ENCODE measurements at places on chromosomes 5 and 9.

DNA sequence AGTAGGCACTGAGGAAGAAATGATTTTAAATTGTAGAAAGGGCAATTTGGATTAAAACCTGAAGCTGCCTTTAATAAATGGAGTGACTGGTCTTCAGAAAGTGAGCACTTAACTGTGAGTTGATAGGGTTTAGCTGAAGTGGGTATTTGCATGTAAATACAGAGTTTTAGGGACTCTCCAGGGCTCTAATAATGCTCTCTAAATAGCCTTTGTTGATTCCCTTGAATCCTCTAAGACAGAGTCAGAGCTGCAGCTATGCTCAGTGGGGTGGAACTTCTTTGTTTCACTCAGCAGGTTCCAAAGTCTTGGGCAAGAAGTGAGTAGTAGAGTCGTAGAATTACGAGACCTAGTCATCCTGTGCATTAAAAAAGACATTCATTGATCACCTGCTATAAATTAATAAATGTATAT, 21.4 kb downstream of the GLRA1 start:
- no peak for DNase-seq

DNA sequence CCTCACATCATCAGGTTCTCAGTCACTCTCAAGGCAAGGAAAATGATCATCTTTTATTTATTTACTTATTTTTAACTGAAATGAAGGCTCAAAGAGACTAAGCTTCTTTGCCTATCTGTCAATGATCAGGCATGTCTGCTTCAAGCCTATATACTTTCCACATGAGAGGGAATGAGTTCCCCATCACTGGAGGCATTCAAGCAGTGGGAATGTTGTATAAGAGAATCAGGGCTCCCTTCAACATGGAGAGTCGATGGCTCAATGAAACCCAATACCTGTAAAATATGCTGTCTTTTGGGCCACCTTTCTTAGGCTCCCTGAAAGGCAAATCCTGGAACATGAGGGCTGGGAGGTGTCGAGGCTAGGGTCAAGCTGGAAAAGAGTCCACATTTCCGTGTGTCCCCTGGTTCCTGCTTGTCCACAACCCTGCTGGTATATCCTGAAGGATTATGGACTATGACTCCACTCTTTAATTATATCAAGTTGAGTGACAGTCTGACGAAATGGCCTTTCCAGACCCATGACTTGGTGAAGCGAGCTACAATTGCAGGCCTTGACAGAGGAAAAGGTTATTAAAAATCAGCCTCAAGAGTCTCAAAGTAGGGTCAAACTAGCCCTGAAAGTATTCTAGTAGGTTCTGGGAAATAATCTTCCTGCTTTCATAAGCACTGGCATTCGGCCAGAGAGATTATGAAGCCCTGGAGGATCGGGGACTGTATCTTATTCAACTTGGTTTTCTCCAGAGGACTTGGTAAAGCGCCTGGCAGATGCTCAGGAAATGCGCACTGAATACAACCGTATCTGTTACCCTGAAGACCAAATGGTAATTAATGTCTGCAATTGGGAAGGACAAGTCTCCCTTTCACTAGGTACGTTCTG, 145.9 kb upstream of the TBC1D2 start:
- DNase-seq = no peak

- DNase-seq = no peak
Observed at GRCh38 chr5:59245198-59245597, 648.3 kb downstream of the PDE4D start.

DNA sequence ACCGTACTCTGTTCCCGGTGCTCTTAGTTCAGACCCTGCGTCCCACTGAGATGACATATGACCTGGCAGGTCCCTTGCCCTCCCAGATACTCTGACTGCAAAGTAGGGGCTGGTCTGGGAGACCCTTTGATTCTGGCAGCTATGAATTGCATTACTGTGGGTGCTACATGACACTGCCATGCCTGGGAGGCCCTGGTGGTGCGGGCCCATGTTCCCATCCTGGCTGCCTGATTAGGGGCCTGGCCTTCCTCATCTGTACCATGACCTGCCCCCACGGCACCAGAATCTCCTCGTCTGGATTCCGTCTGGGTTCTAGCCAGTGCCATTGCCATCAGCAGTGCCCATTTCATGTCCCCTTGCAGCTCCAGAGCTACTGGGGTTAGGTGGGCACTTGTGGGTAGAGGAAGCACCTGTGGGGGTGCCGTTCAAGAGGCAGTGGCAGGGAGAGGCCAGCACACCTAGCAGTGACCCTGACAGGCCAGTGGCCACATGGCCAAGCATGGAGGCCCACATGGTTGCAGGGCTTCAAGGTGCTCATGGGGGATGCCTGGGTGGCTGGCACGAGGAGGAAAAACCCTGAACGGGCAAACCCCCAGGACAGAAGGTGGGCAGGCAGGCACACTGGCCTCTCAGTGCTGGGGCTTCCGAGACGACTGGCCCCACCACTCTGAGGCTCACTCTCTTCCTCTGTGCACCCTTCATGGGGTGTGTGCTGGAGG, 69.7 kb downstream of the PHF2 start:
- peak; percentile 18 for DNase-seq

GRCh38 chr5:141623611-141624010, 4.8 kb upstream of the DIAPH1 start:
- no peak for DNase-seq

DNA sequence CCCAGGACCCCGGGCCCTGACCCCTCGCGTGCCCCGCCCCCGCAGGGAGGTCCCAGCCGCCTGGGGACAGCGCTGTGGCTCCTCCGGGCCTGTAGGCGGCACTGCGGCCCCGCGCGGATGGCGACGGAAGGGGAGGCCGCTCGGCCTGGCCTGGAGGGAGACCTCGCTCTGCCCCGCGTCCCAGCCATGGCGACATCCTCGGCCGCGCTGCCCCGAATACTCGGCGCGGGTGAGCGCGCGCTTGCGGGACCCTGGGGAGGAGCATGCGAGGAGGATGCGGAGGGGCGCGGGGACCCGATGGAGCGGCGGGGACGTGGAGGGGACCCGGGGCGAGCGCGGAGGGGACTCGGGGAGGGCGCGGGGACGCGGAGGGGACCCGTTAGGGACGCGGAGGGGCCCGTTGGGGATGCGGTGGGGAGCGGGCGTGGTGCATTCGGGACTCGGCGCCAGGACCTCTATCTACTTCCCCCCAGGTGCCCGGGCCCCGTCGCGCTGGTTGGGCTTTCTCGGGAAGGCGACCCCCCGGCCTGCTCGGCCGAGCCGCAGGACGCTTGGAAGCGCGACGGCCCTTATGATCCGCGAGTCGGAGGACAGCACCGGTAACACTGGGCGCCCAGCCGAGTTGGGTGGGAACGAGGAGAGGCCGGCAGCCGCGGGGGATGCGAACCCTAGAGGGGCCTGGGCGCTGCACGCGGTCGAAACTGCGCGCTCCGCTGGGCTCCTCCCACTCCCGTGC, at the start of gene MRPS2:
TSS of gene MRPS2 (plus strand) at position 158 of the 736 bp plus-strand sequence. CDS start at position 187, 29 bp downstream.
- DNase-seq = peak; percentile 88

DNA sequence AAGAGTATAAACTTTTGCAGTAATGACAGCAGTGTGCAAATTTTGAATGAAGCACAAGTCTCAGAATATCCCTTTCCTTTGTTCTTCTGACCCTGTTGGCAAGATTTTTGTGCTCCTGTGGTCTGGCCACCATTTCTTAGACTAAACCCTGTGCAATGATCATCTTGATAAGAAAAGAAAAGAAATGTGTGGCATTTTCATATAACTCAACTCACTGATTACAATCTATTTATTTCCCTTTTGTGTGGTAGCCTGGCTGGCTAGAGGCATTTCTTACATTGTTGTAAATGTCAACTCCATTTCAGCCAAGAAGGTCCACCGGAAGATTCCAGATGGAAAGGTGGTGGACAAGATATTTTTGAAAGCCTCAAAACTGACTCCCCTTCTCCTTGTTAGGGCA, 41.9 kb downstream of the ADCY2 start:
- no peak for DNase-seq

DNA sequence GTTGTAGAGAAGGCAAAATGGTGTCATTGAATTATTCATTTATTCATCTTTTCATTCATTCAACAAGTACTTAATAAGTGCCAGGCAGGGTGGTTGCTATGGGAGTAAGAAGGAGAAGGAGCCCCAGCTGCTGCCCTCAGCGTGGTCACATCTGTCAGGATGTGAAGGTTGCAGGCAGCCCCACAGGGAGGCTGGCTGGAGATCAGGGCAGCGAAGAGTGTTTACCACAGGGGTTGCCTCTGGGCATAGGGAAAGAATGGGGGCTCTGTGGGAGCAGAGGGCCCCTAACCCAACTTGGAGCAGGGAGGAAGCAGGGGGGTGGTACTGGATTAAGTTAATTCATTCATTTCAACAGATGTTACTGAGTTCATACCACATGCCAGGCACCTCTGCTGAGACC, 6.0 kb downstream of the PCDH12 start:
- DNase-seq = no peak

- DNase-seq = no peak
Observed at GRCh38 chr5:82346399-82347165, 68.4 kb upstream of the RPS23 start.

DNA sequence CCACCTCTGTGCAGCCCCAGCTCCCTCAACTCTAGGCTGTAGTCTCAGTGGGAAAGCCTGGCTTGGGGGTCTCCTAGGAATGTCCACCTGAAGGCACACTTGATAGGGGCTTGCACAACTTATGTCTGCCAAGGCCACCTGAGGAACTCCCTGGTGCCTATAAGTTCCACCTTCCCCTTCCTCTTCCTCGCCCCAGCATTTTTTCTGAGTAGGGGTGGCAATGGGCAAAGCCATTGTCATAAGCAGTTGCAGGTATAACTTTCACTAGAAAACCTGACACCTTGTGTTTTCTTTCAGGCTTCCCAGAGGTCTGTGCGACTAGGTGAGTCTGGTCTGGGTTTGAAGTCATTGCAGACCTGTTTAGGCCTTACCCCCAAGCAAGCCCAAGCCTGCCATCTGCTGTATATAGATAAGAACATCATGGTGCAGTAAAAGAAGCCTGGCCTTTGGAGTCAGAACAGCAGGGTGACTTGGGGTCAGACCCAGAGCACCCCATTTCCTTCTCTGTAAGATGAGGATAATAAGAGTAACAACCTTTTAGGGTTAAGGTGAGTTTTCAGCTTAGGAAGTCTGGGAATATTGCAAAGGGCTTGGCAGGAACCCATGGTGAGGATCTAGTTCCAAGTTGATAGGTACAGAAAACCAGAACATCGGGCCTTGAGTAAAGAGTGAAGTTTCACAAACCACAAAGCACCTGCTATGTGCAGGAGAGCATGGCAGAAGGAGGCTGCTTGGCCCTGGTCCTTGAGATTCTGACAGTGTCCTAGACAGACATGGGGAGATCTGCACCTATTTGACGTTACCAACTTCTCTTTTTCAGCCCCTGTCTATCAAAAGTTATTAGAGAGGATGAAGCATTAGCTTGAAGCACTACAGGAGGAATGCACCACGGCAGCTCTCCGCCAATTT, 33.8 kb downstream of the TGFBI start:
- peak; percentile 38 for DNase-seq

GRCh38 chr5:176610435-176610773, 448 bp upstream of the GPRIN1 start:
- no peak for DNase-seq

GRCh38 chr5:156109317-156110023, 217.5 kb upstream of the SGCD start:
- DNase-seq = no peak

- no peak for DNase-seq
Observed at GRCh38 chr5:170078931-170079330, 26.8 kb upstream of the FOXI1 start.

- DNase-seq = no peak
Observed at GRCh38 chr5:101720033-101720432, 576.1 kb downstream of the SLCO4C1 start.

DNA sequence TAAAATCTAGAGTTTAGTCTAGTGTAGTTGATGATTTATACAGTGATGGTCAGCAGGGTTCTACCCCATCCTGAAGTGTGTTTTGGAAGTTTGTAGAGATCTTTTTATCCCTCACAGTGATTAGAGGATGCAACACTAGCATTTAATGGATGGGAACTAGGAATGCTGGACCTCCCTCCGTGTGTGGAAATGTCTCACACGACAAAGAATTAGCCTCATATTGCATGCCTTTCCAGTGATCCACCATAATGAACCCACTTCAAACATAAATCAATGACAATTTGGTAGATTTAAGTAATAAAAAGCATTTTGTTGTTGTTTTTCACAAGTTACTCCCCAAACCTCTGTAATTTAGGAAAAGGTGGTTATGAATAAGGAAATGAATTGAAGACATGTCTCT, 82.5 kb upstream of the LMNB1 start:
- no peak for DNase-seq

GRCh38 chr5:27748847-27749246, 710.5 kb upstream of the CDH9 start:
- DNase-seq = no peak

DNA sequence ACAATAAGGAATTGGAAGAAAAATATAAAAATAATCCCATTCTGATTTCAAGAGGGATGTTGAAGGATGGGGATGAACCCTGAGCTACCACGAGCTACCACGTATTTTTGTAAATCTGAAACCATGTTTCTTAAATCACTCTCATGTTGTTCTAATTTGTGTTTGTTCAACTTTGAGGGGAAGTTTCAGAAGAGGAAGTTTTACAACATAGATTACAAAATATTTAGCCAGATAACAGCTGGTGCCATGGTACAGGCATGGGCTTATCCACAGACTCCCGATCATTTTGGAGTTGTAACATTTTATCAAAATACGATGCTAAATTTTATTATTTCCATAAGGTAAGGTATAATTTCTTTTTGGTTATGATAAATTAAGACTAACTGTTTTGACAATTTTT, 15.2 kb downstream of the CCDC125 start:
- no peak for DNase-seq

DNA sequence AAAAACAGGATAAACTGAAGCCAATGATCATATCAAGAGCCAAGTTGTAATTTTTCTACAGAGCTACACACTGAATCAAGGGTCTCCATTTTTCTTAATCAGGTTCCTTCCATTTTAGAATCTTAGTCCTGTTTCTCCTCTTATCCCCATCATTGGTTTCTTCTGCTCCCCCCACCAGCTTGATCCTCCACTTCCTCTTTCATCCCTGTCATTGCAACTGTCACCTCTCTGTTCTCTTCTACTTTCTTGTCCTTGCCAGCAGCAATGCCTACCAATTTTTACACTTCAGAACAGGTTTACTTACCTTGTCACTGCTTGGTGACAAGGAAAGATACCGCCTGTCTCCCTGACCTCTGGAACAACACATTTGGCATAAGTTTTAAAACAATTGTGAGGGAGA, 97.3 kb downstream of the CFAP90 start:
- no peak for DNase-seq

DNA sequence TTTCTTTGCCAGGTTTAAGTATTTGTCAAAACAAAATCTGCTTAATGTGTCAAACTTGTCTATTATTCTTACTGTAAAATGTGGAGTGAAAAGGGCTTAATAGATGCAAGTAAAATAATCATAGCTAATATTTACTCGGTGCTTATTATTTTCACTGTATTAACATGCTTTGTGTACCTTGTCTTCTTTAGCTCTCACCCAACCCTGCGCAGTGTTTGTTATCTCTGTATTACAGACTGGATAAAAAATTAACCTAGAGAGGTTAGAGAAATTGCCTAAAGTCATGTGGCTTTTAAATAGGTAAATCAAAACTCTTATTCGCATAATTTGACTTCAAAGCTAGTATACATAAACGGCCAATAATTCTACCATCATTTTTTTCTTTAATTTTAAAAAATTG, 1864.8 kb downstream of the MAT2B start:
- DNase-seq = no peak

Data from left colon (tissue), 2 donors.